ENCODE measurements at places on chromosomes 7 and 10.

- DNase-seq: no peak
Observed at GRCh38 chr7:83270407-83270806, 107.7 kb upstream of the PCLO start.

DNA sequence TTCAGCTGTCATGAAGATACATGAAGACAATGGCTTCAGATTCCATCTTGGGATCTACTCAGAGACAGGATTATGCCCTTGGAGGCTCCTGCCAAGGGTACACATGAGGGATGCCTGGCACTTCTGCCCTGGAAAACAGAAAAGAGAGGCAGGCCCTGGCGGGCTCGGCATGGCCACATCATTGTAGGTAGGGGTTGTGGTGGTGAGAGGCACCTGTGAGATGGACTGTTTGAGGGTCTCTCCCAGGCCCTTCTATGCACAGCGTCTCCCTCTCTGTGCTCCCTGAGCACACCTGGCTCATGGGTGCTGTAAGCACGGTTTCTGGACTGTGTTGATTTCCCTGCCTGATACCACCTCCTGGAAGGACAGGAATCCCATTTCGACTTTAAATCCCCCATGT lies 304.3 kb downstream of the GLRX3 start:
- DNase-seq: no peak

DNA sequence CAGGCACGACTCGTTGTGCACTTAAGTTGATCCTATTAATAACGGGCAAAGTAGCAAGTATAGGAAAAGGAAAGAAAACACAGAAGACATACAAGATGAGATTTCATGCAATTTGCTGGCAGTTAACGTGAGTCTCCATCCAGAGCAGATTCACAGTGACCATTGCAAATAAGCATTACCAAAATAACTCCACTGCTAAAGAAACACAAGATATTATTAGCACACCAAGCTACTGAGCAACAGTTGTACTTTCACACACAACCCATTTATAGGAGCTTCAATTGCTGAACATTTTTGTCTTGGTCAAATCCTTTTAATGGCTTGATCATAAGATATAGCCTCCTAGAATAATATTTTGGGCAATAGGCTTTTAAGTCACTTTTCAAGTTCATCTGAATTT lies 187.7 kb upstream of the HGF start:
- DNase-seq: no peak

DNA sequence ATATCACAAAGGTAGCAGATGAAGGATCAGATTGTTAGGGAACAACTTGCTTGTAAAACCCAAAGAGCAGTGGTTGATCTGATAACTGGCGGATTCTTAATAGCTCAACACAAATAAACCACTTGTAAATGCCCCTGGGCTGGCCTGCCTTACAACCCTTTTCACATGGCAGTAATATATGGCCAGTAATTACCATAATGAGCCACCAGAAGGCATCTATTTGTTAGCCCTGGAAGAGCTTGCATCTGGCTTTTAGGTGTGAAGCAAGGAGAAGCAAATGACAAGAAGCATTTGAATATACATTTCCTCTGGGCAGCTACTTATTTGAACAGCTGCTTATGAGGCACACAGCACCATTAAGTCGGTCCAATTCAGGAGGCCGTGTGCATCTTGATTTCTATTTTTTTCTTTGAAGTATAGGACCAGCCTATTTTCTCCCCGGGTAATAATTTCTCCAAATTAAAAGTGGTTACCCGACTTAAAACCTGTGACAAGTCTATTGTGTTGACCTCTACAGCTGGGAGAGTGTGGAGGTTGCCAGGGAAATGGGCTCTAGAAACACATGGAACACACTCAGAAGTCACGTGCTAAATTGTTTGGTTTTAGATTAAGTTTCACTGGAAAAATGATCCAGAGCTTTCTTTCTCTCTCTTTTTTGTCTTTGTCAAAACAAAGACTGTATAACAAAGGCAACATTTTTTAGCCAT lies 113.4 kb downstream of the SEM1 start:
- DNase-seq: no peak

- DNase-seq: no peak
Observed at GRCh38 chr7:2758673-2759616, 70.9 kb downstream of the AMZ1 start.

GRCh38 chr7:95607561-95607960 lies 11.2 kb upstream of the PDK4 start:
- DNase-seq: no peak

- DNase-seq: no peak
Observed at GRCh38 chr10:114513381-114513792, 109.1 kb upstream of the AFAP1L2 start.

Measured in omental fat pad (tissue), 4 donors.